Central memory CD8-positive, alpha-beta T cell (primary cell): ENCODE measurements at places on chromosomes 12 and 14.
A peak's percentile ranks its signal among the peaks of the same experiment; 100 is the strongest.

DNA sequence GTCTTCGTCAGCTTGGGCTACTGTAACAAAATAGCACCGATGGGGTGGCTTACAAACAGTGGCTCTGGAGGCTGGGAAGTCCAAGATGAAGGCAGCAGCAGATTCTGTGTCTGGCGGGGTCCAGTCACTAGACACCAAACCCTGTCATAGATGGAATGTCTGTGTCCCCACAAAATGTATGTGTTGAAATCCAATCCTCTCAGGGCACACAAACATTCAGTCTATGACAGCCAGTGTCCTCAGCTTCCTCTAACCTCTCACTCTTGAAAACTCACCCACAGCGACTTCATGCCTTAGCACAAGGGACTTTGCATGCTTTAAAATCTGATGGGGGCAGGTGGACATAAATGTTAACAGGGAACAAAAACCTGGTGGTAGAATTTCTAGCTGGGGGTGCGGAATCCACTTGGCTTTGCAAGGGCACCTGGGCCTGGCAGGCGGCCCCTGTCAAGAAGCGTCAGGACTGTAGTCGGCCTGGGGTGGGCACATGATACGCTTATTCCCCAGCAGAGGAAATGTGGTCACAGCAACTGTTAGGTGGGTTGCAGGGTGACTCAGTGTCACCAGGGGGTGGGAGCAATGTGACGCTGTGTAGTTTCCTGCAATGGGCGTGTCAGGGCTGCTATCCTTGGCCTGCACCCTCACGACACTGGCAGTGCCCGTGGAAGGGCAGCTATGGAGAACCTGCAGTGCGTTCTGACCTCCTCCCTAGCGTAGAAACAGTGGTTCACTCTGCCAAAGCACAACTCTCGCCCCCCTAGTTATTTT is 17.7 kb downstream of the RIN3 start:
- peak overlapping the region; percentile 78 for H3K4me3 ChIP-seq
- H3K36me3 ChIP-seq = peaks cover 13% of the 10 kb centered on the region
- peak; percentile 62 for DNase-seq
- peaks cover 79% of the 10 kb centered on the region for H3K4me1 ChIP-seq

GRCh38 chr14:88993946-88994345 is 169.5 kb downstream of the TTC8 start:
- no peak overlapping the region for H3K27ac ChIP-seq
- H3K4me1 ChIP-seq = no peaks in the 10 kb centered on the region
- DNase-seq = no peak

DNA sequence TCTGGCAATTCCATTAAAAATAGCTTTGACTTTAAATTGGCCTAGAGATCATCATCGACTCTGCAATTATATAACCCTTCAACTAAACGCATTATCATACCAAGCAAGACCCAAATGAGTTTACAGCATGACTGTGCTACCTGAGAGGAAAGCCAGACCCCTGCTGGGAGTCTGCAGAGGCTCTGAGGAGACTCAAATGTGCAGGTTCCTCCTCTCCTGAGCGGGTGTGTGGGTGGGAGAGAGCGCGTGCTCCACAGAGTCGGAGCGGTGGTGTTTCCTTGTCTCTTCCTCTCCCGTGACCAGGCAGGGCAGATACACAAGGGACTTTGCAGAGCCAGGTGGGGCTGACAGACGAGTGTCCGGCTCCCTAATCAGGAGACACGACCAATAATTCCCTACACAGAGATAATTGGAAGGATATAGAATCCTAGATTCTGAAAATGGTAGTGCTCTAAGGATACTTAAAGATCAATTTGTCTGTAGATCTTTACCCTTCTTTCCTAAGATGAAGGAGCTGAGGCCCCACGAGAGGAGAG is 74.1 kb downstream of the SLC8A3 start:
- H3K4me1 ChIP-seq = no peaks in the 10 kb centered on the region
- peaks cover 42% of the 10 kb centered on the region for H3K27me3 ChIP-seq
- no peak overlapping the region for H3K27ac ChIP-seq
- H3K36me3 ChIP-seq = no peaks in the 10 kb centered on the region

- no peaks in the 10 kb centered on the region for H3K27me3 ChIP-seq
- H3K4me3 ChIP-seq = no peak overlapping the region
- H3K4me1 ChIP-seq = peaks cover 7% of the 10 kb centered on the region
- no peak for DNase-seq
- H3K36me3 ChIP-seq = peaks cover 1% of the 10 kb centered on the region
Observed at GRCh38 chr14:68137704-68138619, 318.4 kb downstream of the RAD51B start.

GRCh38 chr12:112788205-112788604 is 3.3 kb upstream of the RPH3A start:
- H3K27ac ChIP-seq = no peak overlapping the region
- H3K4me1 ChIP-seq = peaks cover 12% of the 10 kb centered on the region
- peaks cover 52% of the 10 kb centered on the region for H3K27me3 ChIP-seq
- no peaks in the 10 kb centered on the region for H3K36me3 ChIP-seq
- DNase-seq = no peak
- H3K4me3 ChIP-seq = no peak overlapping the region

DNA sequence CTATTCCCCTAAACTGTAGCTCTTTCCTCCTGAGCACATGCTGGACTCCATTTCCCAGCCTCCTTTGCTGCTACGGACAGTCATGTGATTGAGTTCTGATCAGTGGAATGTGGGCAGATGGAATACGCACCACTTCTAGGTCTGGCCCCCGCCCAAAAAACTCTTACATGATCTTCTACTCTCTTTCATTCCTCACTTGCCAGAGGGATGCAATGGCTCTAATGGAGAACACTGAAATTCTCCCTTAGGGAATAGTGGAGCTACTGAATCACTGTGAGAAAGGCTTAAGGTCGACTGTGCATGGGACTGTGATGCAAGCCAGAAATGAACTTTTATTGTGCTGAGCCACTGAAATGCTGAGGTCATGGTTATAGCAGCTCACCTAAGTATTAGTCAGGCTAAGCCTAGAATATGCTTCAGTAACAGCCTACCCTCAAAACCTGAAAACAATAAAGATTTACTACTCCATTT is 13.0 kb upstream of the TMED2 start:
- H3K4me1 ChIP-seq = no peaks in the 10 kb centered on the region
- no peak overlapping the region for H3K4me3 ChIP-seq

GRCh38 chr12:104399740-104400612 is 56.8 kb upstream of the CHST11 start:
- peaks cover 16% of the 10 kb centered on the region for H3K4me1 ChIP-seq
- no peak overlapping the region for H3K27ac ChIP-seq
- DNase-seq = no peak
- no peaks in the 10 kb centered on the region for H3K27me3 ChIP-seq
- H3K36me3 ChIP-seq = no peaks in the 10 kb centered on the region

- DNase-seq = no peak
- H3K27ac ChIP-seq = peak overlapping the region; percentile 94
- H3K36me3 ChIP-seq = peaks cover 23% of the 10 kb centered on the region
Observed at GRCh38 chr12:52070185-52070925, 577 bp downstream of the ATG101 start.

DNA sequence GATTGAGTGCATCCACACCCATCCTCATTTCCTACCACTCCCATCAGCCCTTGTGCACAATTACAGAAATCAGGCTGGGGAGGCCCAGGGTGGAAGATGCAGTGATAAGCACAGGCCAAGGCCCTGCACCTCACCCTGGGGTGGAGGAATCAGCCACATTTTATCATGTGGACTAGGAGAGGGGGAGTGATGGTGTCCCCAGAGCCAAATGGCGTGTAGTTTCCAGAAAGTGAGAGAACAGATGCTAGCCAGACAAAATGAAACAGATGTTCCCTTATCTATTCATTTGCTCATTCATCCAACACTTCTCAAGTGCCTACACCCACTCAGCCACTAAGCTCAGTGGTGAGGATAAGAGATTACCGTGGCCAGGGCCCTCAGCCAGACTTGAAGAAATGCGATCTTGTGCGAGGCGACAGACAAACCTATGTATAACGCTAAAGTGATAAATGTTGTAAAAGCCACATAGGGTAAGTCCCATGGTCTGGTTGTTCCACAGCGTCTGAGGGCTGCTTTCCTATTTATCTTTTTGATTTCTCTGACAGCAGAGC is 93.6 kb downstream of the STAB2 start:
- no peaks in the 10 kb centered on the region for H3K36me3 ChIP-seq
- no peak for DNase-seq
- H3K4me3 ChIP-seq = no peak overlapping the region
- peaks cover 21% of the 10 kb centered on the region for H3K27me3 ChIP-seq
- no peaks in the 10 kb centered on the region for H3K4me1 ChIP-seq

- no peak overlapping the region for H3K4me3 ChIP-seq
- no peak overlapping the region for H3K27ac ChIP-seq
- DNase-seq = no peak
- no peaks in the 10 kb centered on the region for H3K36me3 ChIP-seq
Observed at GRCh38 chr12:86331012-86331411, 74.8 kb upstream of the MGAT4C start.

- H3K4me3 ChIP-seq = no peak overlapping the region
- no peak overlapping the region for H3K27ac ChIP-seq
- H3K27me3 ChIP-seq = no peaks in the 10 kb centered on the region
- H3K4me1 ChIP-seq = no peaks in the 10 kb centered on the region
- H3K36me3 ChIP-seq = no peaks in the 10 kb centered on the region
- no peak for DNase-seq
Observed at GRCh38 chr12:30314506-30315100, 381.1 kb downstream of the IPO8 start.

DNA sequence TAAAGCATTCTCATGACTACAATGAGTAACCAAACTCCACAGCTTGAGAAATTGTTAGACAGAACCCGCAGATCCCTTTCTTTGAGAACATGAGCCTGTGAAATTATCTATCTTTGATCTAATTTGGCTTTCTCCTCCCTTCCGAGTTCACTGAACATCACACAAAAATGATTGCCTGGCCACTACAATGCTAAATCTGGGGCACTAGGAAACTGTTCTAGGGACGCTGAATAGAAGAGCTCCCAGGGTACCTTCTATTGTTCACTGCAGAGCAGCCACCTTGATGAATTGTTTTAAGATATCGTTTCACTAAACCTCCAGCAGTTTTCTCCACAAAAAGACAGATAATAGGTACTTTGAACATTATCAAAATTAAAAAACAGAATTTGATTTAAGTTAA is 47.5 kb downstream of the SINHCAF start:
- no peak for DNase-seq
- H3K4me1 ChIP-seq = no peaks in the 10 kb centered on the region
- no peak overlapping the region for H3K27ac ChIP-seq
